NCI-H2171 (cell line): ENCODE measurements at places on chromosomes 11 and 22.

GRCh38 chr11:17581036-17581731, 34.1 kb downstream of the OTOG start:
- DNase-seq, result no peak

- DNase-seq, result no peak
Observed at GRCh38 chr11:95277868-95278267, 46.9 kb upstream of the SESN3 start.

DNA sequence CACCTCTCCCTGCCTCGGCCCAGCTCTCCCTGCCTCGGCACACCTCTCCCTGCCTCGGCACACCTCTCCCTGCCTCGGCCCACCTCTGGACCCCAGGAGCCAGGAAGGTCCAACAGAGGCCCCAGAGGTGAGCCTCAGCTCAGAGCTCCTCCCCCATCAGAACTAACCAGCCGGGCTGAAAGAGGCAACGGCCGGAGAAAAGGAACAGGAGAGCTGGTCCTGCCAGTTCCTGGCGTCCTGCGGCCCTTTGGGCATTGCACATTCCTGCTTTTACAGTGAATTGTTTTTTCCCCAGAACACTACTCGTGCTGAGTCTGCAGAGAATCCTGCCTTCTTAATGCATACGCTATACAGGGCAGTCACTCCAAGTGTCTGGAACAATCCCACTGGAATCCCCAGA, 45.8 kb downstream of the LMO1 start:
- no peak for DNase-seq

GRCh38 chr11:45371251-45372115, 85.3 kb upstream of the SYT13 start:
- DNase-seq, result peak; percentile 94

DNA sequence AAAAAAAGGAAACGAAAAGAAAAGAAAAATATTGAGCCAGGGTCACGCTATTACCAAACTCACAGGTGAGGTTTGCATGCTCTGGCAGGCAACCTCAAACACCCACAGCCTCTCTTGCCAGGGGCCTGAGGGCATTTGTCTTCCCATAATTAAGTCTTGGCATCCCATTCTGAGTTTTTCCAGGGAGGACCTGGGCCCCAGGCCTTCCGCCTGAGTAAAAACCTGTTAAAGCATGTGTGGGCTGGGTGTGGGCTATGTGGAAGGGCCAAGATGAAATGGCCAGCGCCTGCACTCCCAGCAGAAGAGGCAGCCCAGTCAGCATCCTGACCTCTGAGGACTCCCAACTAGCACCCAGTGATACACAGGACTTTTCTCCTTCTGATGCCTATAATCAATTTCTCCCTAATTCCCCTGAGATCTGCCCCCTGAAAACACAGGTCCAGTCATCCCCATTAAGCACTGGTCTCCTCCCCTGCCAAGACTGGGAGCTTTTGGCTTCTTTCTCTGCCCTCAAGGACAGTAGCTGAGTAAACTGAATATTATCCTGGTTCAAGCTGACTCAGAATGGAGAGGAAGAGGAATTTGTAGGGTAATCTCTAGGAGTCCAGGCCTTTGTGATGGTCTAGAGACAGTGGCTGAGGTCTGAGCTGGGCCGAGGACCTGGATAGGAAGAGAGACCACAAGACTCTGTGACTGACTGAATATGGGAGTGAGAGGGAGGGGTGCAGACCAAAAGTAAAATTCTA, 35.6 kb upstream of the ACER3 start:
- DNase-seq, result no peak
